ENCODE measurements at places on chromosomes 7 and 10.

- DNase-seq: no peak
These were observed 38.4 kb downstream of the STAM start for GRCh38 chr10:17682236-17682946.

DNA sequence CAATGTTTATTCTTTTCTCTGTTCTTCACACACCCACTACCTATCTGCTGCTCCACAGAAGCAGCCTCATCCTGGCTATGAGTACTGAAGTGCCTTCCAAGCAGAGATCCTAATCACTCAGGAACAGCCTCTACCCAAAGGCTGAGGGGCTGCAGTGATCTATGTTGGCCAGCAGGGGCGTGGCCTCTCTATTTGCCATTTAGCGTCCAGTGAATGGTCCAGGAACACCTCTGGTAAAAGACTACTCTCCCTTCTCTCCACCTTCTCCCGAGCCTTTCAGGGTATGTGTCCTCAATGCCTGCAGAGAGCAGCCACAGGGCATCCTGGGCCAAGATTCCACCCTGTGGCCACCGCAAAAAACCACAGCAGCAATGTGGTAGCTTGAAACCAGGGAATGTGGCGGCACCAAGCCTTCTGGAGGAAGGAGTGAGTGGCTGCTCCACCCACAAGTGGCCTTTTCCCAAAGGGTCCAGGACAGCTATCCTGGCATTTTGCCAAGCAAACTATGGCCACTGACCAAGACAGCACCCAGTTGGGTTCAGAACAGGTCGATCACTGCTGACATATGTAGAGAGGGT lies 70.9 kb downstream of the SYPL1 start:
- DNase-seq: peak; percentile 71

- peak; percentile 62 for DNase-seq
These were observed 628.7 kb downstream of the TYW1 start for GRCh38 chr7:67625257-67625737.

DNA sequence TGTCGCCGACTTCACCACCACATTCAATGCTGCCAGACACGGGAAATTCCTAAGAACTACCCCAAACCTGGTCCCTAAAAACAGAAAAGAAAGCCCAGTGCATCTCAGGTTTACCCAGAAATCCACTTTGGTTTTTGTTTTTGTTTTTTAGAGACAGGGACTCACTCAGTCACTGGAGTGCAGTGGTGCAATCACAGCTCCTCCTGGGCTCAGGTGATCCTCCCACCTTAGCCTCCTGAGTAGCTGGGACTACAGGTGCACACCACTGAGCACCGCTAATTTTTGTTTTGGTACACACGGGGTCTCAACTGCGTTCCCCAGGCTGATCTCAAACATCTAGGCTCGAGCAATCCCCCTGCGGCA lies 22.8 kb downstream of the MAD1L1 start:
- no peak for DNase-seq

GRCh38 chr10:92110039-92110794 lies 180.7 kb downstream of the CPEB3 start:
- no peak for DNase-seq

- DNase-seq: no peak
These were observed 66.5 kb upstream of the EEPD1 start for GRCh38 chr7:36086571-36086970.

DNA sequence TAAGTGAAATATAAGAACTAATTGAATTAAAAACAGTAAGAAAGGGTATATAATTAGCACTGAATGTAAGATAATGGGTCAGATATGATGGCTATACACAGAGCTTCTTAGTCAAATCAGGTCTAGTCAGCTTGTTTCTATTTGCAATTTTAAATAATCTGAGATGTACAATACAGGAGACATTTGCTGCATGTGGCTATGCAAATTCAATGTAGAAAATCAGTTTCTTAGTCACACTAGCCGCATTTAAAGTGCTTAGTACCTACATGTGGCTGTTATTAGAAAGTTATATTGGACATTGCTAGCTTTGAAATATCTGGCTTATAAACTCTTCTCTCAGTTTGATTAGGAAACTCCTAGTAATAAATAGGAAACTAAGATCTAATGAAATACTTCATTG lies 25.3 kb downstream of the CCDC7 start:
- DNase-seq: no peak

DNA sequence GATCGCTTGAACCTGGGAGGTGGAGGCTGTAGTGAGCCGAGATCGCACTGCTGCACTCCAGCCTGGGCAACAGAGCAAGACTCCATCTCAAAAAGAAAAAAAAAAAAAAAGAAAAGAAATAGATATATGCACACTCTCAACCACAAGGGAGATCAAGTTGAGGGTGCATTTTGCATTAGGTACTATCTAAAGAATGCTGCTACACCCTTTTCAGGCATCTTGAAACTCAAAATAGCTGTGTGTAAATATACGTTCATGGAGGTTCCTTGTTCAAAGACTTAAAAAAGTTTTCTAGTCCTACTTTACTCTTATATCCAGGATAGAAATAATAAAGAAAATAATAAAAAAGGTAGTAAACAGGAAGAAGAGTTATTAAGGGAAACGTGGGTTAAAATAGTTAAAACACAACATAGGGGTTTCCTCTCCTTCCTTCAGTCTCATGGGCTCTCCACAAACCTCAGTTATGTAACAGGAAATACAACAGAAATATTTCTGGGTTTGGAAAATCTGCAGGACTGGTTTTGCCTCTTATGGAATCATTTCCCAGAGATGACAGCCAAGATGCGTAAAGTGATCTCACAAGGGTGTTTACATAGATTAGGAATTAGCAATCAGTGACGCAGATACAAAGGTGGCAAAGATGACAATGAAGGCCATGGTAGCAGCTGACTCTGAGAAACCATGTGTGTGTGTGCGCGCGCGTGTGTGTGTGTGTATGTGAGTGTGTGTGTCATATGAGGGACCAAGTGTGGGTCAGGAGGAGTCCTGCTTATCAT lies 15.1 kb downstream of the STEAP4 start:
- DNase-seq: no peak

DNA sequence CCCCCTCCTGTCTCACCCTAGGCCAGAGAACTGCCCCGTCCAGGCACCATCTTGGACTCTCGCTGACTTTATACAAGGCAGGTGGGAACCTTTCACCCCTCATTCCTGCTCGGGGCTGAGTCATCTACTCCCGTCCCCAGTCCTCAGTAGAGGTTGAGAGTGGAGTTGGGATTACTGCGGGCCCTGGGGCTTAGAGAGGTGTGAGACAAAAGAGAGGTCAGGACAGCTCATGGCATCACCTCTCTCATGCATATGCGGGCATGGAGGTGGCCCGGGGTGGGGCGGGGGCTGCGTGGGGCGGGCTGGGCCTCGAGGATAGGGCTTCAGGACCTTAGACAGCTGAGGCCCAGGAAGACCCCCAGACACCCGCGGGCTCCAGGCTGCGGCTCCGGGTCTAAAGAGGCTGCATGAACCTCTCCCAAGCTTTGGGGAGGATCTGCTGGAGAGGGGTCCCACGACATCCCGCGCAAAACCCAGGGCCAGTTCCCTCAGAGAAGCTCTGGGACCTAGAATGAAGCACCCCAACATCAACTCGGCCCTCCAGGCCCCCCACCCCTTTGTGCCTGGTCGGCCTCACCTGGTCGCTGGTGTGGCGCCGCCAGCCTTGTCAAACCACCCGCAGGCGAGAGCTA lies 317 bp downstream of the PDZD7 start:
- no peak for DNase-seq

DNA sequence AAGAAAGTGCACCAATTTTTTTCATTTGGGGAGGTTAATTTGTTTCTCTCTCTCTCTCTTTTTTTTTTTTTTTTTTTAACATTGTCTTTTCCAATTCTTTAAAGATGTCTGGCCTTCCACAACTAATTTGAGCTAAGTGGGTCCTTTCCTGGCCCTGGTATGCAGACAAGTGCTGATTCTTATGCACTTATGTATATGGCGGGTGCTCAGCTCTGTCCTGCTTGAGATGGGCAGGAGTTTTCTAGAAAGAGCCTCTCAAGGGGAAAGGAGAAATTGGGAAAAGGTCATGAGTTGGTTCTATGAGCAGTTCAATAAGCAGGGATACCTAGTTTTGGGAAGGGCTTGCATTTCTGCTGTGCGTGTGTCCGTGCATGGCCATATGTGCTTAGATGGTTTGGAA lies 67.8 kb upstream of the NPVF start:
- no peak for DNase-seq

- DNase-seq: no peak
These were observed 35.0 kb upstream of the CTTNBP2 start for GRCh38 chr7:117908031-117908795.

DNA sequence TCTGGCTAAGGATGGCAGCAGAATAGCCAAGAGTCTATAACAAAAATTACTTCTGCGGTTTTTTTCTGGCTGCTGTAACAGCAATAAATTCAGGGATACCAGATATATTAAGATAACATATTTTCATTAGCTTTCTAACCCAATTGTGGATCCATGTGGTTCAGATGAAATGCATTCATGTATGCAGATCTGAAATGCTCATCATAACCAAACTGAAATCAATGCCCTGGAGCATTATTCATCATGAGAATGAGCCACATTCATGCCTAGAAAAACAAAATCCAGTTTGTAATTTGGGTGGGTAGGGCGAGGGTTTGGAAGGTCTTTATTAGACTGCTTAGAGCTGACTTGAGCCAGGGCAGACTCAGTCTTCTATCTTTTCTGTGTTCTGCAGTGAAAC lies 69.8 kb upstream of the SEMA3A start:
- no peak for DNase-seq

- DNase-seq: no peak
These were observed 6.0 kb downstream of the PDGFA start for GRCh38 chr7:513521-514166.

- no peak for DNase-seq
These were observed 75.3 kb downstream of the ZNF503 start for GRCh38 chr10:75326306-75326705.

DNA sequence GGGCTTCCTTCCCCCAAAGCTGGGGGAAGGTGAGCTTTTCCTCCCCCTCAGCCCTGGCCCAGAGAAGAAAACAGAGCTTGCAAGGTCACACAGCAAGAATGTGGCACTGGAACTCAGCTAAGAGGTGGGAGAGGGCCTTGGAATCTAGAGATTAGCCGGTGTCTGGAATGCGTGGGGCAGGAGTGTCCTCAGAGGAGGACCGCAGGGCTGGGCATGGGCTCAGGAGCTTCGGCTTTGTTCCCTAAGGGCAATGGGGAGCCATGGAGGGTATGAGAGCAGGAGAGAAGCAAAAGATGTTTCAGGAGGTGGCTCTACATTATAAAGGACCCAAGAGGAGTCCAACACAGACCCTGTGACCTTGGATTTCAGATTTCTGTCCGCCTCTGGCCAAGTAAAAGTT lies 127.2 kb upstream of the TNRC18 start:
- no peak for DNase-seq

DNA sequence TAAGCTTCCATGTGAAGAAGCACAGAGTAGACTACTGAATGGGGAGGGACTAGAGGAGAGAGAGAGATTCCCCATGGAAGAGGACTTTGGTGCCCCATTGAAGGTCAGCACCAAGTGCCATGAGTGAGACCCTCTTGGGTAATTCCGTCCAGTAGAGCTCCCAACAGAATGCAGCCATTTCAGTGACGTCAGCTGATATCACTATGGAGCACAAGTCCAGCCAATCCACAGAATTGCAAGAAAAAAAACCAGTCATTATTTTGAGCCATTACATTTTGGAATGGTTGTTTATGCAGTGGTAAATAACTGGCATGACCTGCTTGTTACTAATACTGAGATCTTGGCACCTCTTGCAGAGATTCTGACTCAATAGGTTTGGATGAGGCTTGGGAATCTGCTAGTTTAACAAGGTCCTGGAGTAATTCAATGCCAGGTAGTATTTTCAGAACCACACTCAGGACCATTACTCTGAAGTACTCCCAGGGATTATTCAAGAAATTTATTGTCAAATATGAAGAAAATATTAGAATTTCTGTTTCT lies 52.6 kb upstream of the SP8 start:
- DNase-seq: no peak

GRCh38 chr7:135355377-135356048 lies 121.9 kb downstream of the STRA8 start:
- no peak for DNase-seq

GRCh38 chr10:71486484-71487114 lies 89.9 kb downstream of the CDH23 start:
- peak; percentile 36 for DNase-seq

- no peak for DNase-seq
These were observed 25.8 kb downstream of the DENND10 start for GRCh38 chr10:119129721-119130120.

DNA sequence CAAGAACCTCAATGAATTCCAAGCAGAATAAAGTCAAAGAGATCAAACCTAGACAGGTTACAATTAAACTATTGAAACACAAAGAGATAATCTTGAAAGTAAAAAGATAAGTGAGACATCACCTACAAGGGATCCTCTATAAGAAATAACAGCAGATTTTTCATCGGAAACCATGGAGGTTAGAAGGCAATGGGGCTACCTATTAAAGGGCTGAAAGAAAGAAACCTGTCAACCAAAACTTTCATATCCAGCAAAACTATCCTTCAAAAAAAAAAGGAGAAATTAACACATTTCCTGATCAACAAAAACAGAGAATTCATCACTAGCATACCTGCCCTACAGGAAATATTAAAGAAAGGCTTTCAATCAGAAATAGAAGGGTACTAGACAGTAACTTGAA lies 244.9 kb downstream of the ARHGAP12 start:
- DNase-seq: no peak

- DNase-seq: no peak
These were observed 7.2 kb downstream of the NET1 start for GRCh38 chr10:5419466-5420094.

- no peak for DNase-seq
These were observed 6.0 kb downstream of the TEX47 start for GRCh38 chr7:88789480-88790064.

- DNase-seq: no peak
These were observed 26.3 kb downstream of the ENTPD7 start for GRCh38 chr10:99685597-99685967.

GRCh38 chr10:130721971-130722370 lies 585.8 kb downstream of the GLRX3 start:
- no peak for DNase-seq

DNA sequence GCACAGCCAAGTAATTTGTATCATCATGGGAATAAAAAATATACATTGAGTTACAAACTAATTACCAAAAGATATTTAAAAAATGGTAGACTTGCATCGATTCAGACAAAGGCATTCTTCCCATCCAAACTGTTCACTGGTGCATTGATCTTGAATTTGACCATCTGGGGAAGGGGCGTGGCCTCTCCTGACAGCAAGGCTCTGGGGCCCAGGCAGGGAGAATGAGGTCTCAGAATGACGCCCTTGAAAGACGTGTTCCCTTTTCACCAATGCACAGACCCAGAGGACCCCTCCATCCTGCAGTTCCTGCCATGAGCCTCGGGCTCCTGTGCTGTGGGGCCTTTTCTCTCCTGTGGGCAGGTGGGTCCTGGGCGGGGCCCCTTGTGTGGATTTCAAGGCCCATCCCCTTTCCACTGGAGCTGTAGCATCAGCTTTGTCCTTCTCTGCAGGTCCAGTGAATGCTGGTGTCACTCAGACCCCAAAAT lies 91.1 kb upstream of the PRSS58 start:
- DNase-seq: no peak
